Thoracic aorta (tissue), 2 donors: ENCODE measurements at places on chromosomes 5 and 9.

- no peak for DNase-seq
Measured at GRCh38 chr9:114691046-114691955, 9.3 kb upstream of the TEX48 start.

GRCh38 chr5:146520731-146521130 is 4.7 kb upstream of the GPR151 start:
- no peak for DNase-seq

- no peak for DNase-seq
Measured at GRCh38 chr5:163342306-163342705, 95.1 kb upstream of the CCNG1 start.

DNA sequence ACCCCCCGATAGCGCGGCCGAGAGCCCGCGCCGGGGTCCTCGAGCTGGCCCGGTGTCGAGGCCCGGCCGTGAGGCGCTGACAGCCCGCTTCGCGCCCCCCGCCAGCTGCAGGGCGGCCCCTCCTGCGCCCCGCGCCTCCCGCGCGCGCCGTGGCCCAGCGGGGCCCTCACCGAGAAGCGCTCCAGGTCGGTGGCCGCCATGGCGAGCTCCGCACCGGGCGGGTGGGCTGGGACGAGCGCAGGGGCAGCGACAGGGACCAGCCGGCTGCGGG is 166 bp downstream of the SEPTIN8 start:
- no peak for DNase-seq

- no peak for DNase-seq
Measured at GRCh38 chr9:131880833-131881583, 141.1 kb upstream of the RAPGEF1 start.

- DNase-seq, result no peak
Measured at GRCh38 chr5:180810959-180811622, 8.5 kb upstream of the MGAT1 start.

- no peak for DNase-seq
Measured at GRCh38 chr5:132472431-132472830, 18.1 kb downstream of the IRF1 start.

- no peak for DNase-seq
Measured at GRCh38 chr9:93471124-93471523, 17.7 kb upstream of the FAM120AOS start.

GRCh38 chr5:172504701-172505402 is 50.5 kb upstream of the SH3PXD2B start:
- DNase-seq, result no peak

DNA sequence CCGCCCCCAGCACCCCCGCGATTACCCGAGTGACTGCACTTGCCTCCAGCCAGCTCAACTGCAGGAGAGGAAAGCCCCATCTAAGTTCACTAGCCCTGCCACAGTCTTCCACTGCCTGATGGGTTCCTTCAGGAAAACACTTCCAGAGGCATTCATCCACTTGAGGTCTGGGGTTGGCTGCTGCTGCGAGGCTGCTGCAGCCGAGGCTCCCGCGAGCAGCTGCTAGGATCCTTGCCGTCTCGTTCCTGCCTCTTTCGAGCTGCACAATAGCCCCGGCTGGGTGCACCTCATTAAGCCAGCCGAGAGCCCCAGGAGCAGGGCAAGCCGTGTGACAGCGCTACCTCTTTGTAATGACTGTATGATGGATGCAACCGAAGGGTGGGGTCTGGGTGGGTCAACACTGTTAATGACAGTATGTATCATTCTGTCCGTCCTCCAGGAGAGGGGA is 24.2 kb upstream of the ELAVL2 start:
- DNase-seq, result no peak

- no peak for DNase-seq
Measured at GRCh38 chr5:113266913-113267227, 167.9 kb downstream of the TSSK1B start.

- DNase-seq, result no peak
Measured at GRCh38 chr9:97615439-97616072, 17.6 kb downstream of the TSTD2 start.

GRCh38 chr9:77910194-77910621 is 121.4 kb downstream of the GNAQ start:
- no peak for DNase-seq

GRCh38 chr9:87212605-87213021 is 265.3 kb upstream of the GAS1 start:
- DNase-seq, result no peak

GRCh38 chr5:143554918-143555477 is 151.5 kb upstream of the NR3C1 start:
- DNase-seq, result no peak

DNA sequence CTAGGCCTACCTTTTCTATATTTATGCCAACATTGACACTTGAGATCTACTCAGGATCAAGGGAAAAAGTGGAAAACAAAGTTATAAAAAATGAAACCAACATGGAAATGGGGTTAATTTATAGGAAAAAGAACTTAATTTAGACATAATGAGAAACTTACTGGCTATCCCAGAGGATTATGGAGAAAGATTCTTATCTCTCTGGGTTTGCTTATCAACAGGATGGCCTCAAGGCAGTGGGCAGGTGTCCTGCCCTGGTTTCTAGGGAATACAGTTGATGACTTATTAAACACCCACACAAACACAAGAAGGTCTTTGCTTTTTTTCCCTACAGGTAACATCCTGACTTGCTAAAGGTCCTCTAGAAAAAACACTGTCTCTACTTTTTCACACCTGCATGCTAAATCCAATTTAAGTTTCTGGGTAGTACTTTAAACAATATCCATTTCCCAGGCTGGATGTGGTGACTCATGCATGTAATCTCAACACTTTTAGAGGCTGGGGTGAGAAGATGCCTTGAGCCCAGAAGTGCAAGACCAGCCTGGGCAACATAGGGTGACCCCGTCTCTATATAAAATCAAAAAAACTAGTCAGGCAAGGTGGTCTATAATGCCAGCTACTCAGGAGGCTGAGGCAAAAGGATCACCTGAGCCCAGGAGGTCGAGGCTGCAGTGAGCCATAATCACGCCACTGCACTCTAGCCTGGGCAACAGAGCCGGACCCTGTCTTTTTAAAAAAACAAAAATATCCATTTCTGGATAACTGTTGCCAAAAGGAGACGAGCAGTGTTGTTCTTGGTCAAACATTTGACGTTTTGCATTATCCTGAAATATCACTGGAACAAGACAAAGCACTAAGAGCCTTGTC is 6.6 kb upstream of the ZNF608 start:
- no peak for DNase-seq

DNA sequence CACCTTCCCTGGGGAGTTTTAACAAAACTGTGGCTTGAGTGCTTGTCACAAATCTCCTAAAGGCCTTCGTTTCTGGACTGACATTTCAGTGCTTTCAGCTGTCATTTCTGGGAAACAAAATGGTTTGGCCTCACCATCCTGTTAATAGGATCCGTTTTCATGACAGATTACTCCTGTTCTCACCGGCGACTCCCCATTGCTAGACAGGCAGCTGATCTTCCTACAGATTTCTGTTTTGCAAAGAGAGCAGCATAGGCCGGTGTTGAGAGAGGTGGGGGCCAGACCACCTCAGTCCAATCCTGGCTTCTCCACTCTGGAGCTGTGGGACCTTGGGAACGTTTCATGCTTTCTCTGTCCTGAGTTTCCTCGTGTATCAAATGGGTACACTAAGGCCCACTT is 75.5 kb upstream of the OTULINL start:
- no peak for DNase-seq

- DNase-seq, result no peak
Measured at GRCh38 chr9:122370869-122371755, at the start of gene PTGS1. TSS of gene PTGS1 (plus strand) at chr9:122371024. CDS start at chr9:122371085, 61 bp downstream.

DNA sequence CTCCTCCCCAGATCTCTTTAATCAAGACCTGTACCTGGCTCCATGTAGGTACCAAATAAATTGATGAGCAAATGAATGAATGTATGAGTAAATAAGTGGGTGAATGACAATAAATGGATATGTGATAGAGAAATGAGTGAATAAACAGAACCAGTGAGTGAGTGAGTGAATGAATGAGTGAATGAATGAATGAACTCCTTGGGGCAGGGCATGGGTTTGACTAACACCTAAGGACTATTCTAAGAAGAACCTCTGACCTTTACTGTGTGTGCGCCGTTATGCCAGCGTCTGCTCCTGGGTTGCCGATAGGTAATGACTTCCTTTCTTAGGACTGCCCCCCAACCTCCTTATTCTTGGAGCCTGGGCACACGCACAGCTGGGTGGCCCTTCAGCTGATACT is 1.8 kb upstream of the RPL26L1 start:
- no peak for DNase-seq

GRCh38 chr5:158718738-158719505 is 380.8 kb downstream of the EBF1 start:
- no peak for DNase-seq

- DNase-seq, result no peak
Measured at GRCh38 chr9:87529671-87530070, 32.0 kb downstream of the DAPK1 start.

DNA sequence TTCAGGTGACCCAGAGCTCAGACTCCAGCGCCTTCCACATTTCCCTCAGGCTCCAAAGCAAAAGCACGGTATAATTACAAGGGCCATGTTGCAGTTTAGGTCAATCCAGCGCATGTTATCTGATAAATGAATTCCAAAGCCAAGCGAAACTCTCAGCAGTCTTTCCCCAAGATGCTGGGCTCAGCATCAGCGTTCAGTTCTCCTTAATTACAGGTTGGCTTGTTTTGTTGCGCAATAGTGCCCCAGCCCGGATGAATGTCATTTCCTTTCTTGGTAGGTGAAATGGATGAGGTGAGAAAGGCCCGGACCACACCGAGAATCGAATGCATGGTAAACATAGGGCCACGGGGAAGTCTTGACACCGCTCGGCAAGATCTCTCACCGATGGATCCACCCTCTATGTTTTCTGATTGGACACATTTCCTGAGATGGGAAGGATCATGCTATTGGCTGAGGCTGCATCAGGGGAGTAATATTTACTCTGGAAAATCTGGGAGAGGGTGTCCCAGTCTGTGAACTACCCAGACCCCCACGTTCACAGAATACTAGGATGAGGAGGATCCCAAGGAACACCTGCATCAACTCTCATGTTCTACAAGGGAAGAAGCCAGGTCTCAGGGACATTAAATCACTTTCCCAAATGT is 221.2 kb upstream of the ANKRD55 start:
- no peak for DNase-seq

DNA sequence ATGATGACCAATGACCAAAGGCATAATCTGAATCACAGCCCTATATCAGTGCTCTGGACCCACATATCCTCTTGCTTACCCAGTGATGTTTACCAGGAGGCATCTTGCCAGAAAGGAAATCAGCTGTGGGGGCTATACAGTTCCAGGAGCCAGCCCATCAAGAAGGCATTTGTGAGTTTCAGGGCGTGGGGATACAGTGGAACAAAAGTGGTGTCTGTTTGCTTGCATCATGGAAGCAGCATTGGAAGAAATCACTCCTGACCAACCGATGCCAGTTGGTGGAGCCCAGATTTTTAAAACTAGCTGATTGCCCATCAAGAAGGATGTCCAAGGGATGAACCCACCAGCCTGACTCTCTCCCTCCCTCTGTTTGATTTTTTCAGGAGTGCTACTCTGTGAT is 106.5 kb upstream of the EGFLAM start:
- DNase-seq, result no peak

DNA sequence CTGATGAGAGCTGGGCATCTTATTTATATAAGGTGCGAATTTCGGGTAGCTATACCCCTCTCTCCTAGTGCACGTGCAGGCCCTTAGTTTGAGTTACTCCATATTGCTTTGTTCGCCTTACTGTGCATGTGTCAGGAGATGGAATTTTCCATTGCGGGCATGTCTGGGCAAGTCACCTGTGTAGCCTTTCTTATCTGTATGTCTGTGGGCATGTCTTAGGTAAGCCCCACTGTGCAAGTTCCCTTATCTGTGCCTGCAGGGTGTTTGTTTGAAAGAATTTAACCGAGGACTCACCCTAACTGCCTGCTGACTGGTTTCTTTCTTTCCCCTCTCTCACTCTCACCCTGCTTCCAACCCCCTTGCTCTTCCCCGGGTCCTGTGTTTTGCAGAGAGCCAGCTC is 140.7 kb upstream of the RANBP3L start:
- DNase-seq, result no peak

- DNase-seq, result no peak
Measured at GRCh38 chr5:150641824-150642566, 1.5 kb downstream of the SYNPO start.

DNA sequence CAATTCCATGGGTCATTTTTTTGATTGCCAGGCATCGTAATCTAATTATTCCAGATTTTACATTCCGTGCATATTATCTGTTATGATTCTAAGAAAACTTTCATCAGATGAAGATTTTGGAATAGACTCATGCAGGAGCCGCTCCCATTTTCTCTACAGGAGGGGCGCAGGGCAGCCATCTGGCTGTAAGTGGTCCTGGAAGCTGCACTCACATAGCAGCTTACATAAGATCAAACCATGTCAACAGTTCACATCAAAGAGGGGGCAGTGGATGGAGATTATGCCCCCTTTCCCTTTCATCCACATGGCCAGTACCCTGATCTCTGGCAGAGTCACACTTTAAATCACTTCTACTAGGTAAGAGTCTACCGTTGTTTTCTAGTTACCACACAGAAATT is 73.3 kb upstream of the PCA3 start:
- no peak for DNase-seq

DNA sequence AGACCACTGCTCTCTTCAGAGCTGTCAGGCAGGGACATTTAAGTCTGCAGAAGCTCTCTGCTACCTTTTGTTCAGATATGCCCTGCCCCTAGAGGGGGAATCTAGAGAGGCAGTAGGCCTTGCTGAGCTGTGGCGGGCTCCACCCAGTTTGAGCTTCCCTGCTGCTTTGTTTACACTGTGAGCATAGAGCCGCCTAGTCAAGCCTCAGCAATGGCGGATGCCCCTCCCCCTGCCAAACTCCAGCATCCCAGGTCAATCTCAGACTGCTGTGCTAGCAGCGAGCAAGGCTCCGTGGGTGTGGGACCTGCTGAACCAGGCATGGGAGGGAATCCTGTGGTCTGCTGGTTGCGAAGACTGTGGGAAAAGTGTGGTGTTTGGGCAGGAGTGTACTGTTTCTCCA is 59.9 kb downstream of the CAVIN4 start:
- no peak for DNase-seq

DNA sequence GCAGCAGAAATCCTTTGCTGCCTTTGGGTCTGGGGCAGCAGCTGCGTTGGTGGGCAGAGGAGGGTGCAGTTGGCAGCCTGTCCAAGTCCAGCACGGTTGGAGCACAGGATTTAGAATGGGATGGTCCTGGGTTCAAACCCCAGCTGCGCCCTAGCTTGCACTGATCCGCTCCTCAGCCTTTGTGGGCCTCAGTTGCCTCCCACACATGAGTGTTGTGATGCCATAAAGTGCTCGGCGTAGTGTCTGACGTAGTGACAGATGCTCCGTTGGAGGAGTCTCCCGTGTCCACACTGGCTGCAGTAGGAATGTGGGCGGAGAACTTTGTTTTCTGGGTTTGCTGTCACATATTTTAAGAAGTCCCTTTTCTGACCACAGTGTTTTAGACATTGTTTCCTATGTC is 36.0 kb downstream of the SLC46A2 start:
- DNase-seq, result no peak

- DNase-seq, result no peak
Measured at GRCh38 chr5:152542741-152543140, 137.7 kb upstream of the NMUR2 start.

- no peak for DNase-seq
Measured at GRCh38 chr5:89313044-89313443, 430.1 kb upstream of the MEF2C start.
